ENCODE measurements at places on chromosomes 11 and 22. TPM values are rescaled to one million over a fixed set of nuclear protein-coding genes. Genes with fewer than 3 reads are reported as not detected.

USP2 gene
- not detected for total RNA-seq

DNA sequence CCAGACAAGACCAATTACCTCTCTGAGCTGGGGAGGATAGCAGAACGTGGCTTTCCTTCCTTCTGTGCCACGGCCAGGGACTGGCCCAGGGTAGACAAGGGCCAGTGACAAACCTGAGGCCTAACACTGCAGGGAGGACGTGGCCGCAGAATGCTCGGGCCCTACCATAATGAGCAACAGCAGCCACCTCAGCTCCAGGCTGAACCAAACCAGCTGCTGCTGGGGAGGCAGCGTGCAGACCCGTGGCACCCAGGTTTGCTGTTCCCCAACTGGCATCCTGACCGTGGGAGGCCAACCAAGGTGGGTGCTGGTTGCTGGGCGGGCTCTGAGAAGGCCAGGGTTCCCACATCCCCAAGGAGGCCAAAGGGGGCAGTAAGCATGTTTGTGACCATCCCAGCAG is 83.0 kb downstream of the MORC2 start:
- DNase-seq, result no peak

DNA sequence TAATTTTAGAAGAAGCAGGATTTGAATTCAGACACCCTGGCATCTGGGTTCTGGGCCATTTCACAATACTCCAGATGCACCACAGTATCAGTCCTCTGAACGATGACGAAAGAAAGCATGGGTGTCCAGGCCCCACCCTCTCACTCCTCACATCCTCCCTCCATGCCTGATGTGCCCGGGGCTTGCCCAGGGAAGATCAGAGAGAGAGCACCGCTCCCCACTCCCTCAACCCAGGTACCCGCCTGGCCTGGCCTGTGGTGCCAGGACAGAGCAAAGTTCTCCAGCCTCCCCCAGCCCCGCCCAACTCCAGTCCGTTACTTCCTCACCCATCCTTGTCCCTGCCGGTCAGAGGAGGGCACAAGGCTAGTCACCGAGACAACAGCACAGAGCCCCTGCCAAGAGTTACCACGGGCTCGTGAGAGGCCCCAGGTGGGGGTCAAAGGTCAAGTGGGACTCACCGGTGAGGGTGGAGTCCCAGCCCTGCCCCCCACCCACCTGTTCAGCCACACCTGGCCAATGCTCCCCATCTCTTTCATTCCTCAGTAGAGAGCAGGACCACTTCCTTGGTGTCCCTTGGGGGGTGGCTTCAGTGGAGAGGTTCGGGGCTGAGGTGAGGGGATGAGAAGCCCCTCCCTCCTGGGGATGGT is 8.1 kb downstream of the BCL9L start:
- DNase-seq, result peak; percentile 97

DNA sequence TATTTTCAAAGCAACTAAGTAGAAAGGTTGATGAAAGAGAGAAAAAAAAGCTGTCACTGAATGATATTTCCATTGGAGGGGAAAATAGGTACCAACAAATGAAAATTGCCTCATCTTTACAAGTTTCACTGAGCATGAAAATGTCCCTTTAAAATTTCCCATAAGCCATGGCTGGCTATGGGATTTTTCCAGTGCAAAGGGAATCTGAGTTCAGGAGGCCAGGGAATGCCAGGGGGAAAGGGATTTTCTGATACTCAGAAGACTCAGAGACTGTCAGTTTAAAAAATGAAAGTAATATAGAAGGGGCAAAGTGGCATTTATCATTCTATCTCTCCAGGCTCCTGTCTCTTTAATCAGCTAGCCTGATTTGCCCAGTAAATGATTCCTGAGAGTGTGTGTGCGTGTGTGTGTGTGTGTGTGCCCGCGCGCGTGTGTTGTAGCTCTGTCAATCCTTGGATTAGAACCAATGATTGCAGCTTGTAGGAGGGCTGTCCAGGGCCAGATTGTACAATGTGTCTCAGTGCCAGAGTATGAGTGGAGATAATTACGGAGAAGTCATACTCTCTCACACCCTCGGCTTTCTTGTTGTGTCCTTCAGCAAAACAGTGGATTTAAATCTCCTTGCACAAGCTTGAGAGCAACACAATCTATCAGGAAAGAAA is at the start of gene NTM:
TSS of gene NTM (plus strand) at position 526 of the 662 bp plus-strand sequence.
- DNase-seq, result peak; percentile 17

GRCh38 chr11:107956543-107956942 is 28.3 kb downstream of the RAB39A start:
- DNase-seq, result no peak

DNA sequence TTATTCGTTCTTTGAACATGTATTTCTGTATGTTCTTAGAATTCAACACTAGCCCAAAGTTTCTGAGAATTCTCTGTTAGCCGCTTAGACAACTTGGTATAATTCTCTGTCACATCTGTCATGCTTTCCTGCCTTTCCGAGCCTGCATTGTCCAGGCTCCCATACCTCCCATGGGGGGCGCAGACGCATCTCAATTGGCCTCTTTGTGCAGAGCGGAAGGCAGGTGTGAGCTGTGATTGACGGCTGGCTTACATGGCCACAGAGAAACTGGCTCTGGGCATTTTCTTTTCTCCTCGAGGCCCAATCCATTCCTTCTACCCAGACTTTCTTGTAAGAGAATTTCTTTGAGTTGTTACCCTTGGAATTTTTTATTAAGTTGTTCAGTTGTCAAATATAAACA is 132.7 kb upstream of the SESN3 start:
- DNase-seq, result no peak

GRCh38 chr22:24482575-24482974 is 12.6 kb upstream of the UPB1 start:
- peak; percentile 89 for DNase-seq

DNA sequence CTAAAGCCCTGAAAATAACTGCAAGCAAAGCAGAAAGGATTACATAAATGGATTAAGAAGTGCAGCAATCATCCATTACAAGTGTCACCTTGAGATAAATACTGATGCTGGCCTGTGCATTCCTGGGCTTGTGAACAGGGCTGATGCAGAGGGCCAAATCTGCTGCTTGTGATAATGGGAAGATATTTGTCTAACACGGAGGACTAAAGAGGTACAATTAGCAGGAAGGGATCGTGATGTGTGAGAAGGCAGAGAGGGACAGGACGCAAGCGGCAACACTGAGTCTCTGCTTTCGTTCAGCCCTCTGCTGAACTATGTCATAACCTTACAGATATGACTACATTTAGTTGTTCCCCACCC is 107.7 kb upstream of the DDI1 start:
- DNase-seq, result no peak
